ENCODE measurements at places on chromosomes 3 and 15.

DNA sequence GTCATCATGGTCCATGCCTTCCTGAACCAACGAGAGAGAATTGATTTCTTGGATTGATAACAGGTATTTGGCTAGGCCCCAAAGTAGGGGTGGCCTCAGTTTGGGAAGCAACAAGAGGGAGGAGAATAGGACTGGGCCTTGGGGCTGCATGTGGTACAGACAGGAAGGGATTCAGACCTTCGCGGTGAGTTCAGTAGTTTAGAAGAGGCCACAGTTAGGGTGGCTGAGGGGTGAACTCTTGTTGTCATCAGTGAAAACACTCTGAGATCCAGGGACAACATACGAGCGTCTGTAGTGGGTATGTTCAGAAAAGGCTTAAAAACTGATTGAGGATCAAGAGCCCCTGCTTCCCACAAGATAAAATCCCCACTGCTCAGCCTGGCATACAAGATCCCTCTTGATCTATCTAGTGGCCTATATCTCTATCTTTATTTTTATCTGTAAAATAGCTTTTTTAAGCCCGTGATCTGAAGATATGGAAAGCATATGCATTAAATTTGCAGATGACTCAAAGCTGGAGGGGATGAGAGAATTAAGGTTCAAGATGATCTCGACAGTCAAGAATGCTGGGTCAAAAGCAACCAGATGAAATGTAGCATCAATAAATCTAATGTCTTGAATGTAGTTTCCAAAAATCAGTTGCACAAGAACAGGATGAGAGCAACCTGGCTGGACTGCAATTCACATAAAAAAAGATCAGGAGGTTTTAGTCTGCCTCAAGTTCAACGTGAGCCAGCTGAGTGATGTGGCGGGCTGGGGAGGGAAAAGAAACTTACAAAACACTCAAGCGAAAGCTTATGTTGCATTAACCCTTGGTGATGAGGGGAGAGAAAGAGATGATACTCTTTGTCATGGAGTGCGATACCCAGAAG, 221.1 kb upstream of the TLE3 start:
- DNase-seq, result no peak

GRCh38 chr3:8325306-8325705, 176.3 kb upstream of the LMCD1 start:
- DNase-seq, result no peak

GRCh38 chr15:63006032-63006878, 36.3 kb upstream of the TPM1 start:
- no peak for DNase-seq

DNA sequence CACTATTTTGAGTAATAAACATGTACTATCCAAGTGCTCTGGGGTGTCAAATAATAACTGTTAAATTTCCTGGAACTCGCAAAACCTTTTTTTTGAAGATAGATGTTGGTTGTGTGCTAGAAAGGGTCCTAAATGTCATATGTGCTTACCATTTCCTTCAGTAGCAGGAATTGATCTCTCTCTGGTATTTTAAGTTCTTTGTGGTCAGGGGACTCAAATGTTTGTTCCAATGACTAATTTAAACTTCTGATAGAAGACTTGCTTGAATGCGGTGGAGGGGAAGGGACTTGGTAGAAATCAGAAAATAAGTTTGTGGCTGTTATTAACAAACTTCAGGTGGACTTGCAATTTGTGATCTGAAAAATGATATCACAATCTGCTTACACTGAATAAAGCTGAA, 26.8 kb downstream of the ARIH2 start:
- no peak for DNase-seq

- no peak for DNase-seq
Measured at GRCh38 chr3:11944052-11944673, 60.0 kb upstream of the SYN2 start.

DNA sequence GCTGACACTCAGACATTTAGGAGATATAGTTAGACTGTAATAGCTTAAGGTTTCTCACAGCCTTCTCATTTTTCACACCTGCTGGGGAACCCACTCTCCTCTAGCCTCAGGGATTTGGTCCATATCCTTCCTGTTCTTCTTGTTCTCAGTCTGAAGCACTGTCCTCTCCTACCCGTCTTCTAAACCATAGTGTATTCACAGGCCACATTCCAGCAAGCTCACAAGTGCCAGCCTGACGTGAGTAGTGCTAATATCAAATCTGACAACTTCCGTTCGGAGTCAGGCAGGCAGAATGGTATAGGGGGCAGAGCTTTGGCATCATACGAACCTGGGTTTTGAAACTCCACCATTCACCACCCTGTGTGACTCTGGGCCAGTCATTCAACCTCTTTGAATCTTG, 6.9 kb upstream of the CA12 start:
- no peak for DNase-seq

GRCh38 chr15:85100186-85100937, 118.7 kb downstream of the PDE8A start:
- DNase-seq, result no peak

GRCh38 chr15:68983961-68984481, 30.5 kb upstream of the NOX5 start:
- no peak for DNase-seq

GRCh38 chr3:28726840-28727239, 378.2 kb upstream of the AZI2 start:
- no peak for DNase-seq

DNA sequence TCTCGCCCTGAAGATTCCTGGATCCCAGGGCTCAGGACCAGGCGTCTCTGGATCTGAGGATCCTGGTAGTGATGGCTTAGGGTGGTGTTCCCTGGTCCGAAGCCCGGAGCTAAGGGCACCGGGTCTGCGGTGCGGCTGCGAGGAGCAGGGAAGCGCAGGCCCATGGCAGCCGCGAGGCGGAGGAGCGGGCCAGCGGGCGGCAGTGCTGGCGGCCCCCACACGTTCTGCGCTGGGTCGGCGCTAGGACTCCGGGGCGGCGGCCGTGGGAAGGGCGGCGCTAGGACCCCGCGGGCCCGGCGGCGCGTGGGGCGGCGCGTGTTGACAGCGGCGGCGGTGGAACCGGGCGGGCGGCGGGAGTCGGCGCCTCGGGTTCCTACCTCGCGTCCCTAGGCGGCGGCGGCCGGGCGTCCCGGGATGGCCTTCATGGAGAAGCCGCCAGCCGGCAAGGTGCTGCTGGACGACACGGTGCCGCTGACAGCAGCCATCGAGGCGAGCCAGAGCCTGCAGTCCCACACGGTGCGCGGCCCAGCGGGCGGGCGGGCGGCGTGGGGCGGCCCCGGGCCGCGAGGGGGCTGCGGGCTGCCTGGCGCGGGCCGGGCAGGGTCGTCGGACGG, at the start of gene PXK:
Gene PXK (plus strand): TSS at position 318 of the 614 bp plus-strand sequence. CDS start 97 bp downstream, at position 415.
- DNase-seq, result peak; percentile 58

DNA sequence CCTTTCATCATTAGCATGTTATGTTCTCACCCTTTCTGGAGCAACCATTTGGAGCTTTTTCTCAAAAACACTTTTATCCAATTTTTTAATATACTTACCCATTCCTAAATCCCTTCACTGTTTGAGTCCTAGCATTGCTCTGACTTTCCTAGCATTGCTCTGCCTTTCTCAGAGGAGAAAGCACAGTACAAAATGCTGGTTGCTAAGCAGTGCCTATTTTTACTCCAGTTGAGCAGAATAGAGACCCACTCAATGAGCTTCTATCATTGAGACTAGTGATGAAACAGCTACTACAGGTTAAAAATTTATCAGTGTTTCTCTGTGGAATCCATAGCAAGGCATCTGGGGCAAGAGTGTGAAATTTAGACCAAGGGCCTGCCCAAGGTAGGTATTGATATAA, 21.8 kb upstream of the IL1RAP start:
- DNase-seq, result no peak

- peak; percentile 64 for DNase-seq
Measured at GRCh38 chr3:14921034-14921616, 26.3 kb upstream of the NR2C2 start.

DNA sequence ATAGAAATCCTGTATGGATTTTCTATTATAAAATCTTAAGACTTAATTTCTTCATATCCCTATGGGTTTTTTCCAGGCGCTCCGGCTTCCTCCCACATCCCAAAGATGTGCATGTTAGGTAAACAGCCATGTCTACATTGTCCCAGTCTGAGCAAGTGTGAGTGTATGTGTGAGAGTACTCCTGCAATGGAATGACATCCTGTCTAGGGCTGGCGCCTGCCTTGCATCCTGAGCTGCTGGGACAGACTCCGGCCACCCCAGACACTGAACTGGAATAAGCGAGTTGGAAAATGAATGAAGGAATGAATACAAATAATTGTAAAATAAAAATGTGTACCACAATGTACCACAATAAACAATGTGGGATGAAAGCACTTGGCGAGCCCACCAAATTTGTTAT, 69.2 kb downstream of the RFTN1 start:
- DNase-seq, result no peak

DNA sequence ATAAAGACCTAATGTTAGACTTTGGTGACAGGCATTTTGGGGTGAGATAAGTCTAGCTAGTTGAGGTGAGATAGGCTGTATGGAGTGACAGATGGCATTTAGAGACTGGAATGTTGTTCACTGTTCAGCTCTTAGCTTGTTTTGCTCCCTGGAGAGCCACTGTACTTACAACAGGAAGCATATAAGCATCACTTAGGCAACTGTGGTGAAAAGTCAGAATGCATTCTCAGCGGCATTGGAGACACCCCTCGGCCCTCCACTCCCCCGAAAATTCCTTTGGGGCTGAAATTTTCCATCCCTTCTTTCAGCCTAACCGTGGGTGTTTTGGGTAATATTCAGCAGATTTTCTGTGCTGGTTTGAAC, 73.4 kb downstream of the SLCO3A1 start:
- no peak for DNase-seq

DNA sequence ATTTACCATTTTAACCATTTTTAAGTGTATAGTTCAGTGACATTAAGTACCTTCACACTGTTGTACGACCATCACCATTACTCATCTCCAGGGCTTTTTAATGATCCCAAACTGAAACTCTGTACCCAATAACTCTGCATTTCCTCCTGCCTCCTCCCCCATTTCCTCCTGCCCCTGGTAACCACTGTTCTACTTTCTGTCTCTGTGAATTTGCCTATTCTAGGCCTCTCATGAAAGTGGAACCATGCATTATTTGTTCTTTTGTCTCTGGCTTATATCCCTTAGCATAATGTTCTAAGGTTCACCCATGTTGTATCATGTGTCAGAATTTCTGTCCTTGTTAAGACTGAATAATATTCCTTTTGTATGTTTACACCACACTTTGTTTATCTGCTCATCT, 154.2 kb downstream of the MECOM start:
- no peak for DNase-seq

DNA sequence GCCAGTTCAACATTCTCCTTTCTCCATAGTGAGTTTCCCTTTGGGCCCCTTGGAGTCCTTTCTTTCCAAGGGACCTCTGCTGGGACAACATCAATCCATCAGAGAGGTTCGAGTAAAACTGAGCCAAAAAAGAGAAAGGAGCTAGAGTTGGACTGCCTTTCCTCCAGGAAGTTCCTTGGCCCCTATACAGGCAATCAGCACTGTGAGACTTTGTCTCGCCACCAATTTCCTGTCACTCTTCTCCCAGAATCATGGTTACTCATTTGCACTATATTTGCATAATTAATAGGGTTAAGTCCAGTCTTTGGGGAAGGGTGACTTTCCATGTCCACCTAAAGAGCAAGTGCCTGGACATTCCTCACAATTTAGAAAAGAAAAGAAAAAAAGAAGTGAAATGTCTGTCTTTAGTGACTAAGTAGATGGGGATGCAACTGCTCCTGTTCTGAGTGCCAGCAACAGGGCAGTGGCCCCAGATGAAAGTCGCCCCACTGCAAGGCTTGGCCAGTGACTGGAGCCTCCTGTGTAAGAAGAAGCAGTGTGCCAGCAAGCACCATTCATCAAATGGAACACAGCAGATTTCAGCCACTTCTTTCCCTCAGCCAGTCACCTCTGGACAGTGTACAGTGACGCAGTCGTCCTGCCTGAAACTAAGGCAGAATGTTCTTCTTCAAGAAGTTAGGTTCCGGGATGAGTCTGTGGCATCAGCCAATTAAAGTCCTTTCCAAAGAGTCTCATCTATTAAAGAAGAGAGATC, 91.6 kb downstream of the FSIP1 start:
- DNase-seq, result no peak

DNA sequence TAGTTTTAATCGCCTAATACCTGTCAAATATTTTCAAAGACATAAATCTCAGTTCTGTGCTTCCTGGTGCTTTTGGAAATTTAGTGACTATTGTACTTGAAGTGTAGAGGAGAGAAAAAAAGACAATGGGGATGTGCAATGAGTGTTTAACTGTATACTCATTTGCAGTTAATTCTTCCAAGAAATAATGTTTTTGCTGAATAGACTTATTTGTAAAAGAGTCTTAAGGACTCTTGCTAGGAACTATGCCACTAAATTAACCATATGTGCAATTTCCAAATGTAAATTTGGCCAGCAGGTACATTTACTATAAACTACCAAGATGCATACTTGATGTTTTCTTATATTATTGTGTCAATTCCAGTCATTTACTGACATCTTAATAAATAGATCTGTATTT, 2.0 kb downstream of the CHMP2B start:
- no peak for DNase-seq

GRCh38 chr3:156418428-156418827, 136.5 kb downstream of the SSR3 start:
- DNase-seq, result no peak

DNA sequence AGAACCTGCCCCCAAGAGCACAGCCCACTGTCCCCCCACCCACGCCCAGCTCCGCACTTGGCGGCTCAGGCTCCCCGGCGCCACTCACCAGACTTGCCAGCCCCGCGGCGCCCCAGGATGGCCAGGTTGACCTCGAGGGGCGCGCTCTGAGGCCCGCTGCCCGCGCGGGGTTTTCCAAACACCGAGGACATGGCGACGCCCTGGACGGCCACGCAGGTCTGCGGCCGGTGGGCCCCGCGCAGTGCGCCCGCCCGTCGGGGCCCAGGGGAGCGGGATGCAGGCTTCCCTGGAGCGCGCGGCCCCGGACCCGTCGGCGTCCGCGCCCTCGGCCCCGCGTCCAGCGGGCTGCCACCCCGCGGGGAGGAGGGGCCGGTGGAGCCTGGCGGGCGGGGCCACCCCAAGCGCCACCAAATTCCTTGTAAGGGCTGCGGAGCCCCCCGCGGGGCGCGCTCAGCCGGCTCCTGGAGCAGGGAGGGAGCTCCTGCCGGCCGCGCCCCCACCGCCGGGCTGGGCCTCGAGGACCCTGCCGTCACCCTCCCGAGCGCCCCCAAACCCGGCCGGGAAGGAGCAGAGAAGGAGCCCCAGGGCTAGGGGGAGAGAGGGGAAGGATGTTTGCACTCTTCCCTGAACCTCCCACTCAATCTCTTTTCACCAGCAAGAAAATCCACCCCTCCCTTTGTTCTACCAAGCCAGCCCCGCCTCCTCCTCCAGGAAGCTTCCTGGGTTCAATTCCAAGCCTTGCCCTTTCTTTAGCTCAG, at the start of gene RASL12:
Gene RASL12 (minus strand): TSS at position 347 of the 758 bp plus-strand sequence. CDS start 156 bp downstream, at position 191.
- DNase-seq, result no peak

DNA sequence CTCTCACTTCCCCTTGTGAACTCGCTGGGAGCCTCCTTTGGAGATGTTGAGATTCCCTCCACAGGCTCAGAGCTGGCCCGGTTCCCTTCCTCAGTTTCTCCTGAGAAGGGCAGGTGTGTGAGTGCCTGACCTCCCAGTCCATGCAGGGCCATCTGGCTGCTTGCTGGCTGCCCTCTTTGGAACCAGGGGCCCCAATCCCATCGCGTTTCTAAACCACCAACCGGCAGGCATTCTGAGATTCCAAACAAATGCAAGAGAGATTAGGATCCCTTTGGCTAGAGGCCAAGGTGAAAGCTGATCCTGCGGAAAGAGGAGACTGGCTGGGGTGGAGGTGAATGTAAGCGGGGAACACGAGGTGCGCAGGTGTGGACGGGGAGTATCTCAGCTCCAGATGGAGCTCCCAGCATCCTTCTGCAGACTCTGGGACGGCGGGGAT, 2.9 kb upstream of the PRRT3 start:
- no peak for DNase-seq

- DNase-seq, result no peak
Measured at GRCh38 chr3:48952510-48953118, 34.0 kb downstream of the ARIH2 start.
